ENCODE measurements at places on chromosomes 16 and 17. TPM values are rescaled to one million over a fixed set of nuclear protein-coding genes. Genes with fewer than 3 reads are reported as not detected.
A peak's percentile ranks its signal among the peaks of the same experiment; 100 is the strongest.

GRCh38 chr16:5381481-5381880 lies 283.9 kb upstream of the EEF2KMT start:
- no peak for DNase-seq

DNA sequence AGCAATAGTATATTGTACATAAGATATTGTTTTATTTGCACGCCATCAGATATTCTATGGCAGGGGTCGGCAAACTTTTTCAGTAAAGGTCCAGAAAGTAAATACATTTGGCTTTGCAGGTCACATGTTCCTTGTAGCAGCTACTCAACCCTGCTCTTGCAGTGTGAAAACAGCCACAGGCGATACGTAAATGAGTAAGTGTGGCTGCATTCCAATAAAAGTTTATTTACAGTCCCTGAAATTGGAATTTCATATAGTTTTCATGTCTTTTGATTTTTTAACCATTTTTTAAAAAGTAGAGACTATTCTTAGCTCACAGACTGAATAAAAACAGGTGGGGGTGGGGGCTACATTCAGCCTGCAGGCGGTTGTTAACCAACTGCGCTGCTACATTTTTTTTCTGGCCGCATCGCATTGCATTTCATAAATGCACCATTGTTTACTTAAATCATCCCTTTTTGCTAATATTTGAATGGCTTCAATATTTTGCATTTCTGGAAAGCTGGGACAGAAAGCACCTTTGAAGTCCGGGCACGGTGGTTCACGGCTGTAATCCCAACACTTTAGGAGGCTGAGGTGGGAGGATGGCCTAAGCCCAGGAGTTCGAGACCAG lies 50.5 kb upstream of the HAPSTR1 start:
- no peak for DNase-seq

DNA sequence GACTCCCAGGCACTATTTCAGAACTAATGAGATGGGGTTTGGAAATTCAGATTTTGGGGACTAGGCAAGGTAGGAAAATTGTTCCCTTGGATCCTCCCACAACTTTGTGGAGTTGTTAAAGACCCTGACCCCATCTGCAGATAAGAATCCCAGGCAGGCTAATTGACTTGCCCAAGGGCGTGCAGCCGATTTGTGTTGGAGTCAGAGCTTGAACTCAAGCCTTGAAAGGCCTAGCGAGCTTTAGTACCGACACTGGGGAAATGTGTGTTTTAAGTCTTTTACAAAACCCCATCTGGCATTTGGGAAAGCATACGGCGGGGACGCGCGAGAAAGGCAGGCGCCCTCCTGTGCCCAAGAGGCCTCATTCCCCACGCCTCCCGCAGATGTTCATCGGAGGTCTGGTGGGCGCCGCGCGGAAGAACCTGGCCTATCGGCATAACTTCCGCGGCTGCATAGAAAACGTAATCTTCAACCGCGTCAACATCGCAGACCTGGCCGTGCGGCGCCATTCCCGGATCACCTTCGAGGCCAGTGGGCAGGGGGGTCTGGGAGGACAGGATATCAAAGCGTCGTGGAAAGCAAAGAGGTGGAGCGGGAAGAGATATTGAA lies 4.3 kb downstream of the CNTNAP1 start:
- no peak for DNase-seq

Gene ALOX15
- 0.17 TPM for total RNA-seq

- peak; percentile 45 for DNase-seq
Measured at GRCh38 chr17:62966426-62967204, 580 bp downstream of the TANC2 start.

Gene CASKIN1
- 0.19 TPM for total RNA-seq

Gene HOXB7
- total RNA-seq: 0.30 TPM

- no peak for DNase-seq
Measured at GRCh38 chr16:74723256-74723655, 22.6 kb upstream of the MLKL start.

Gene CHAD
- total RNA-seq: not detected

DNA sequence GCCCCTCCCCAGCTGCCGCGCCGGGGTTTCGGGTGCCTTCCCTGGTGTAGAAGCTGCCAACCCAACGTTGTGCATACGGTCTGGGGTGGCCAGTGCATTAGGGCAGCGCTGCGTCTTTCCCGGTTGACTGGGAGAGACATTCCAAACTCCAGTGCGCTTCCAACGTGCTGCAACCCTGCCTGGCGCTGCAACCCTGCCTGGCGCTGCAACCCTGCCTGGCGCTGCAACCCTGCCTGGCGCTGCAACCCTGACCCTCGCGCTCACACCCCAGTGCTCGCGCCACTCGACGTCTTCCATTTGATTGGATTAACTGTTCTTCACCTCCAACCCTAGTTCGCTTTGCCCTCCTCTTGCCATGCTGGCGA lies 488 bp upstream of the HAP1 start:
- DNase-seq: no peak

Gene PRSS36
- total RNA-seq: 1.7 TPM

DNA sequence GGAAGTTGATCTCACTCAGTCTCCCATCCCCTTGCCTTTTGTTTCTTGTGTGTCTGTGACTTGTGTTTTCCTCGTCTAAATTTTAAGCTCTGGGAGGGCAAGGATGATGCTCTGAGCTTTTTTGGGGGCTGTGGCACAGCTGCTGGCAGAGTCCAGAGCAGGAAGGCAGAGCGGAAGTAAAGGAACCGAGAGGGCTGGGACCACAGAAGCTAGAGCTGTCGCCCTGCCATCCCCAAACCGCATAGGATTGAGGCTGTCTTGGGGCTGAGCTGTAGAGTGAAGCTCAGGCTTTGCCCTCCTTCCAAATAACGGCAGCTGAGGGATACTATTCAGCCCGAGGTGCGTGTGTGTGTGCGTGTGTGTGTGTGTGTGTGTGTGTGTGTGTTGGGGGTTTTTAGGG lies 3.8 kb upstream of the DNAH2 start:
- no peak for DNase-seq

DNA sequence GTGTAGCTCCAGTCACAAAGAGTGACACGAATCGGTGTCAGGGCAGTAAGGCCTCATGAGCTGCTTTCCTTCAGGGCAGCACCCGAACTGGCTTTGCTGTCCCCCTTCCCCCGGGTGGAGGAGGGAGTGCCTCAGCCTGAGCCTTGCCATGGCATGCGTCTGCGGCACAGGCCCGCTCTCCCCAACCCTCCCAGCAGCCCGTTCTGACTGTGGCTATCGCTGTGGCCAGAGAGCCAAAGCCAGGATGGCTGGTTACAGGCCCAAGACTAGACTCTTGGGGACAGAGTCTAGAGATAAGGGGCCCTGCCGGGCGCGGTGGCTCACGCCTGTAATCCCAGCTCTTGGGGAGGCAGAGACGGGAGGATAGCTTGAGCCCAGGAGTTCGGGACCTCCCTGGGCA lies 25.9 kb downstream of the CLUH start:
- DNase-seq: no peak

Gene LPCAT2
- 0.30 TPM for total RNA-seq

- DNase-seq: no peak
Measured at GRCh38 chr17:20999044-20999573, 43.7 kb downstream of the USP22 start.

- DNase-seq: peak; percentile 32
Measured at GRCh38 chr17:30379303-30379902, 676 bp downstream of the CPD start.

DNA sequence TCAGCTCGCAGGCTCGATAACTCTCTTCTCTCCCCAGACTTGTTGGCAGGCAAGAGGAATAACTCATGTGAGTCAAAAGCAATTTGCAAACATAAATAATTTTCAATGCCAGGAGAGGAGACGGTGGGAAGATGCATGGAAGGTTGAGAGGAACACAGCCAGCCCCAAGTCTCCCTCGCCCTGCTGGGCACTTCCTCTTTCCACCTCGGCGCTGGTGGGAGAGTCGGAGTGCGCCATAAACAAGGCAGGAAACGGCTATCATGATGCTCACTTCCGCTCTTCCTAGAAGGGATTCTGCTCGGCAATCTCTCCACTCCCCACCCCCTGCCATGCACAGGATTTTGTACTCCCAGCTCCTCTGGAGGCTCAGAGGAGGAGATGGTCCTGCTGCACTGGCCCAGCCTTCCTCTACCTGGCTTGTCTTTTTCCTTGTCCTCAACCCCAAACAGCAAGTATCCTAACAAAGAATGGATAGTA lies 13.0 kb downstream of the CBX4 start:
- DNase-seq: no peak

Gene CHST6
- not detected for total RNA-seq

- DNase-seq: peak; percentile 42
Measured at GRCh38 chr17:40331743-40332641, 23.0 kb downstream of the RARA start.

- DNase-seq: no peak
Measured at GRCh38 chr16:70729292-70729691, 43.4 kb upstream of the MTSS2 start.

DNA sequence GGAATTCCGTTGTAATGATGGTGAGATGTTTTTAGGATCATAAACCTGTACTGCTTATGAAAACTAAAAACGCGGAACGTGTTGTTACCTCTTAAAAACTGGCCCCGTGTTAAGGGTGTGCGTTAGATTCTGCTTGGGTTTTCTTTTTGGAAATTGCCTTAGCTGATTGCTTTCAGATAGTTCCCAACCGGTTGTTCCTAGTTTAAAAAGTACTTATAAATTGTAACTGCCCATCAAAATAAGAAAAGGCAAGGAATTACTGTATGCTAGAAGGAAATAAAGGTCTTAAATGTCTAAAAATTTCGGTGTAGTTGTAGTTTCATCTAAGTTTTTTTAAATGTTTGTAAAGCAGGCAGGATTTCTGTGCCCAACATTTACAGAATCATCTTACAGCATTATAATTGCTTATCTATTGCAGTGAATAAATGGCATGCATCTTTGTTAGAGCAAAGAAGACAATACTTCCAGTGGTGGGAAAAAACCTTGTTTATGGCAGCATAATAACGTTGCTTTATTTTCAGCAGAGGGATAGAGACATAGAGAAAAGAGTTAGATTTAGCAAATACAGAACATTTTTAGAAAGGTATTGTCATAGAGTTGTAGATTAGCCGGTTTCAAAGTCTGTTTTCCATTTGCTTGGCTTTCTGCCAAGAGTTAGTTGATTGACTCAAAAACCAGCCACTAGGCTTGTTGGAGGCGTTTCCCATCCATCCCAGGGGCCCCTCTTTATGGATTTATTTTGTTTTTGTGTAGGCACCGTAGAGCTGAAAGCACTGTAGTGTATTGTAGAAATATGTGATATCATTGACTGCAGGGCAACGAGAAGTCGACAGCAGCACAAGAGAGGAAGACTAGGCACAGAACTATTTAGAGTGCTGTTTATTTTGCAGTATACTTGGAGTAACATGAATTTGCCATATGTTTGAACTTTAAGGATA lies 1.7 kb downstream of the PPM1D start:
- peak; percentile 56 for DNase-seq

GRCh38 chr17:40534371-40535189 lies 30.7 kb downstream of the CCR7 start:
- DNase-seq: no peak

DNA sequence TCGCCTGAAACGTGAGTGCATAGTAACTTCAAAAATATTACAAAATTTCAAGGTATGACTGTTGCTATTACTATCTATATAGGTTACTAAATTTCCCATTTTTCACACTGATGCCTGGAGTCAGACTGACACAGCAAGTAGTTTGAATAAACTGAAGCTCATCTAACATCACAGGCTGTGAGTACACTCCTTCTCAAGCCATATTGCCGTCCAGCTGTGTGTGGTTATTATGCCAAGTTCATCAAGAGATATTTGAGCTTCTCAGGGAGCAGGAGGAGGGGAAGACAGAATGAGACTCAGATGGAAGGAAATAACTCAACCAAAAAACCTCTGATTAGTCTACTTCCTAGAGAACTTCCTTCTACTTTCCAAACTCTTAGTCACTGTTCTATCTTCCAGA lies 473.9 kb downstream of the TOX3 start:
- no peak for DNase-seq
